Stimulated activated CD4-positive, alpha-beta T cell treated with anti-CD3 and anti-CD28 coated beads, Interleukin-2, amount 100 ng/mL, for 24 hours (primary cell): ENCODE measurements at places on chromosomes 16 and 17.

GRCh38 chr17:32484628-32485027 lies 2.2 kb upstream of the CDK5R1 start:
- DNase-seq: no peak

DNA sequence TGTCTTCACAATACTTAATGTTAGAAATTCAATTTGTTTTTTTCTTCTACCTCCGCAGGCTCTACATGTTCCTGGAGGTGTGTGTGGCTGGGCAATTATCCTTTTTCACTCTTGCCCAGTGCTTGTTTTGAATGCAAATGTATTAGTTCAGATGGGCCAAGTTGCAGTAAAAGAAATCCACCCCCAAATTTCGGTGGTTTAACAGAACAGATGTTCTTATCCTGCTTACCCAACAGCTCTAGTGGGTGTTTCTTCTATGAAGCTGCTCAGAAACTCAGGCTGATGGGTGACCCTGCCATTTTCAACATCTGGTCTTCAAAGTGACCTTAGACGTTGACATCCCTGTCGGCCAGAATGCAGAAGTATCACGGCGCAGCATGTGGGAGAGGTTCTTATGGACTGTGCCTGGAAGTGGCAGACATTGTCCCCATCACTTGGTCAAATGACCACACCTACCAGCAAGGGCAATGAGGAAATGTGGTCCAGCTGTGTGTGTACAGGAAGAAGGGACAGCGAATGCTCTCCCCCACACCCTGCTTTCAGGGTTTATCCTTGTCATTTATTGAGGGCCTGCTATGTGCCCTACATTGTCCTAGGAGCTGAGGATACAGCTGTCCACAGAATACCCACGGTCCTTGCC lies 157.3 kb downstream of the CDH13 start:
- no peak for DNase-seq

- no peak for DNase-seq
These were observed 39.7 kb upstream of the GNAO1 start for GRCh38 chr16:56151621-56152020.

DNA sequence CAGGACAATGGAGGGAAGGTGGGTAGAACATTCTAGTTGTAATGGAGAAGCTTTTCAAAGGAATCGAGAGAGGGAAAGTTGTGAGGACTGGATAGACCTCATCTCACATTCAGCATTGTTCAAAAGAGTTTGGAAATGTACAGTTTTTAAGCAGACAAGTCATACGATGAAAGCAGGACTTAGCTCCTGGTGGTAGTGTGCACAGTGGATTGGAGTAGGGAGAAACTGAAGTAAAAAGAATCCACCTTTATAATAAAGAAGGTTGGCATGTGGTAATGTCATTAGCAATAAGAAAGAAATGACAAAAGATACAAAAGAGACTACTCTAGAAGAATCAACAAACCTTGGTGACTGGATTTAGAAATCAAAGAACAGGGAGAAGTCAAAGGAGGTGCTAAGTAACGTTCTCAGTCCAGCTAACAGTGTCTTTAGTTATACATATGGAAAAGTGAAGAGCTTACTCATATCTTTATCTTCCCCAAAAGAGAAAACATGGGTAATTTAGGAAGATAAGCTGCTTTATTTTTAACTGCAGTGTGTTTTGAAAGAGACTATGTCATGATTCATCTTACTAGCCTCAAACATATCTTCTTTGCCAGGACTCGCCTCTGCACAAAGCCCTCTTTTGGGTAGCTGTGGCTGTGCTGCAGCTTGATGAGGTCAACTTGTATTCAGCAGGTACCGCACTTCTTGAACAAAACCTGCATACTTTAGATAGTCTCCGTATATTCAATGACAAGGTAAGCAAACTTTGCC lies 18.7 kb upstream of the EVI2A start:
- no peak for DNase-seq

DNA sequence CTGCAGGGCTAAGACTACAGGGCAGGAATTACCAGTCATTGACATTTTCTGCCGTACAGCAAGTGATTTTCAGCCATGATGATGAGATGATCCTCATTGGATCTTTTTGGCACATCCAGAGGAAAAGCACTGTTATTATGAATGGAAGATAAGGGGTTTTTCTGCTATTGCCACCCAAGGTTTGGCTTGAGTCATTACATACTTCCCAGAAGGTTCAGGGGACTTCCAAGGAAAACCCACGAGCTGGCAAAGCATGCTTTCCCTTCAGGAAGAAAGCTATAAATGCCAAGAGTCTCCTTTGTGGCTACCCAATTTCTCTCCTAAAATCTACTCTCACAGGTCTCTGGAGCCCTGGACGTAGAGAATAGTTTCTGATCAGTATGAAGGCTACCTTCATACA lies 6.1 kb downstream of the CHST4 start:
- DNase-seq: no peak

DNA sequence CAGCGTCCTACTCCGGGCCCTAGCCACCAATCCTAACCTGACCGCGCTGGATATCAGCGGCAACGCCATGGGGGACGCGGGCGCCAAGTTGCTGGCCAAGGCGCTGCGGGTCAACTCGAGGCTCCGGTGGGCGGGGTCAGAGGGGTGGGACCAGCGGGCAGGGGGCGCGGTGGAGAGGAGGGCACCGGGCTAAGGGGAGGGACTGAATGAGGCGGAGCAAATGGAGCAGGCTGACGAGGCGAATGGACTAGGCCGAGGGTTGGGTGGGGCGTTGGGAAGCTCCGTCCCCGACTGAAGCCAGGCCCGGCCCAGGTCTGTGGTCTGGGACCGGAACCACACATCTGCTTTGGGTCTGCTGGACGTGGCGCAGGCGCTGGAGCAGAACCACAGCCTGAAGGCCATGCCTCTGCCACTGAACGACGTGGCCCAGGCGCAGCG lies 4.6 kb downstream of the CARMIL2 start:
- no peak for DNase-seq

DNA sequence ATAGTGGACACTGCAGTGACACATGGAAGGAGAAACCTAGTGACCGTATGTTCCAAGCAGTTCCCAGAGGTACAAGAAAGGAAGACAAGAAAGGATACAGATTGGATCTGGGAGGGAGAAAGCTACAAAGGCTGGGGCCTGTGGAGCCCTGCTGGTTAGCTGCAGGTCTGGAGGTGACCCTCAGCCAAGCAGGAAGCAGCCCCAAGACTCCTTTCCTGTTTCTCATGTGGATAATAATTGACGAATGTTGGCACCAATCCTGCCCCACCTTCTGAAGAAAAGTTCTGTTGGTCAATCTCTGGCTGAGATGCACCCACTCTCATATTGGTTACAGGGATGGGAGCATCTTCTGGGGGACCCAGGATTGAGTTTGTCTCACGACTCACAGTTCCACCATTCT lies 99.8 kb downstream of the SHISA6 start:
- no peak for DNase-seq

DNA sequence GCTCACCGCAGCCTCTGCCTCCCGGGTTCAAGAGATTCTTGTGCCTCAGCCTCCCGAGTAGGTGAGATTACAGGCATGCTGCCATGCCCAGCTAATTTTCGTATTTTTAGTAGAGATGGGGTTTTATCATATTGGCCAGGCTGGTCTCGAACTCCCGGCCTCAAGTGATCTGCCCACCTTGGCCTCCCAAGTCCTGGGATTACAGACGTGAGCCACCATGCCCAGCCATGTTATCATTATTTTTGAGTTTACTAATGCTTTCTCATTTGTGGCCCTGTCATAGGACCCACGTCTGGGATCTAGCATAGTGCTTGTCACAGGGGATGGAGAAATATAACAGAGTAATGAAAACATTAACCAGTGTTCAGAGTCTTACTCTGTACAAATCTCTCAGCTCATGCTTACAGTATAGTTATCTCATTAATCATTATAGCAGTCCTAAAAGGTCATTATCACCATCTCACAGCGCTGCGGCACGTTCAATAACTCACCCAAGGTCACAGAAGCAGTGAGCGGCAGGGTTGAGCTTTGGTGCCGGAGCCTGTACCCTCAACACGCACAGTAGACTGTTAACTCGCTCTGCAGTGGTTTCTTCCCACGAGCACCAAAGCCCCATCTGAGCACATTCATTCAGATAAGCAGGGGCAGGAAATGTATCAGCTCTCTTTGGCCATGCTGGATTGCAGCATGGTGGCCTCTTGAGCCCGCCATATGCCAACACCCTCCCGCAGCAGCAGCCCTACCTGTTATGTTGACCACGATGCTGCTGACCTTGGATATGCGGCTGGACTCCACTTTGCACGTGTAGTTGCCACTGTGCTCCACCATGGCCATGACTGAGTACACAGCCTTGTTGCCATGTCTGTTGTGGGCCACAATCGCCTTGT lies 21.4 kb downstream of the PECAM1 start:
- DNase-seq: no peak

DNA sequence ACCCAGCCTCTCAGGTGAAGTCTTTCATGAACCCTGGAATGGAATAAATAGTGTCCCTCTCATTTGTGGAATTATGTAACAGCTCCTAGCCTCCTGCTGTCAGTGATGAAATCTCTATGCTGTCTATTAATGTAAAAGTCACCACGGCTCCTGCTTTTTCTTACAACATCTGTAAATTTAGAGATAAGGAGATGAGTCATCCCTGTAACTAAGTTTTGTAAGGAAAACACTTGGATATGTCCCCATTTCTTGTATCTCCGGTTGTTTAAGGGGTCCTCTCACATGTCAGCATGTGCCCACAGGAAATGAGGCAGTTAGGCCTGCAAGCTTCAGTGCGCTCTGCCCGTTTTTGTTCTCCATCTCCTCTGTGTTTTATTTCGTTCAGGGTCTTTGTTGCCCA lies 2.8 kb upstream of the NAT9 start:
- no peak for DNase-seq

GRCh38 chr16:87728026-87728425 lies 37.8 kb downstream of the KLHDC4 start:
- DNase-seq: no peak

DNA sequence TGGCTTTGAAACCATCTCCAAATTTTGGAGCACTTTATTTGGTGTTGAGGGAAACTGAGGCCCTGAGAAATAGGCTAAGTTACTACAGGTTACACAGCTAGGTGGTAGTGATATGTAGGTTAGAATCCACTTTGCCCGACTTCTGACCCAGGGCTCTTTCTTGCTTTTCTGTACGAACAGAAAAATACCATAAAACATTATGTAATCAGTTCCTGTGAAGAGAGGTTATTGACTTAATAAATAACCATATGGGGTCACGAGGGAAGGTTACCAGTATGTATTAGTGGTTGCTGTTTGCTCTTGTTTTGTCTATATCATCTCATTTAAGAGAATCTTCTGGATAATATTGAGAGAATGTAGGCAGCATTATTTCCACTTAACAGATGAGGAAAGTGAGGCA lies 172.2 kb upstream of the MAF start:
- DNase-seq: no peak

- DNase-seq: no peak
These were observed 13.4 kb downstream of the RTN4RL1 start for GRCh38 chr17:2011411-2012371.

DNA sequence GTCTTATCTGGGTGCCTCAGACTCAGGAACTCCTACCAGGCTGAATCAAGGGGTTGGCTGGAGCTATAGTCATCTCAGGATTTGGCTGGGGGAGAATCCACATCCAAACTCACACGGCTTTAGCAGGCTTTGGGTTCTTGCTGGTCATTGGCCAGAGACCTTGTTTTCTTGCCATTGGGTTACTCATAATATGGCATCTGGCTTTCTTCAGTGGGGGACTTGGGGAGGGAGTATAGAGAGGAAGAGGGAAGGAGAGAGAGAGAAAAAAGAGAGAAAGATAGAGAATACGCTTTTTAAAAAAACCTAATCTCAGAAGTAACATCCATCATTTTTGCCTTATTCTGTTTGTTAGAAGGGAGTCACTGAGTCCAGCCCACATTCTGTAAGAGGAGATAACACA lies 191.5 kb upstream of the SHISA6 start:
- DNase-seq: no peak

GRCh38 chr17:40015005-40015997 lies at the start of gene CSF3:
Gene CSF3 (plus strand): TSS chr17:40015440. CDS start chr17:40015475, 35 bp downstream.
- no peak for DNase-seq

- no peak for DNase-seq
These were observed 8.5 kb upstream of the ZFHX3 start for GRCh38 chr16:73056448-73056847.

- DNase-seq: no peak
These were observed 21.4 kb upstream of the NOL11 start for GRCh38 chr17:67696347-67696746.

GRCh38 chr17:70862295-70862694 lies 693.0 kb downstream of the KCNJ2 start:
- DNase-seq: no peak

DNA sequence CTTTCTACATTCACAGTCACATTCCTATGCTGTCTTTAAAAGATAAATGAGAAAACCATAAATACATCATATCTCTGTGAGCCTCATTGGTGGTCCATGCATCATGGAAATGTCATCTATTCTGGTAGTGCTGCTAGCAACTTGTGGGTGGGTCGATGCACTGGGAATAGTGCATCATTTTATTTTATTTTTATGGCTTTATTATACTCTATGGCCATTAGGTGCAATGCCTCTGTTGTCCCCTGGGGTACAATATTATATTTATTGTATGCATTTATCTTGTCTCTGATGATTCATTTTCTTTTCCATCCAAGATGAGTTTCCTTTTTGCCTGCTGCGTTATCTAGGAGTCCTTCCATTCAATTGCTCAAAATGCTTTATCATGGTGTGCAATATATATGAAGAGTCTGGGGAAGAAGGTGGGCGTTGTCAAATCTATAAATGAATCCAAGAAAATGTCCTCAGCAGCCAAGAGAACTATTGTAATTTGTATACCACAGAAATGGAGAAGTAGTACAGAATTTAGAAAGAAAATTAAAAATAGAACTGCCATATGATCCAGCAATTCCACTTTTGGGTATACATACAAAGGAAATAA lies 324.0 kb downstream of the KCNJ2 start:
- no peak for DNase-seq

DNA sequence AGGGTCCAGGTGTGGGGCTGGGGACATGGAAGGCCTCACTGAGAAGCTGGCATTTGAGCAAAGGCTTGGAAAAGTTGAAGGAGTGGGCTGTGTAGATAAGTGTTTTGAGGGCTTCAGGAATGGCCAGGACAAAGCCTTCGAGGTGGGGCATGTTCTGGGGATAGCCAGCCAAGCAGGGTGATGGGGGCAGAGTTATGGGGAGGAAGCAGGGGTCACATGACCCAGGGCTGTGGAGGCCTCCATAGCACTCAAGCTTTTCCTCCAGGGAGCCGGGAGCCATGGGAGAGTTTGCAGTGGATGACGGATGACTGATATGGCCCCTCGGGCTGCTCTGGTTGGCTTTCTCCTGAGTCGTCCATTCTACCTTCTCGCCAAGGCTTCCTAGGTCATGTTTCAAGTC lies 27.6 kb downstream of the PLCG2 start:
- no peak for DNase-seq

- DNase-seq: peak; percentile 87
These were observed 647 bp downstream of the UNK start for GRCh38 chr17:75785016-75785890.

DNA sequence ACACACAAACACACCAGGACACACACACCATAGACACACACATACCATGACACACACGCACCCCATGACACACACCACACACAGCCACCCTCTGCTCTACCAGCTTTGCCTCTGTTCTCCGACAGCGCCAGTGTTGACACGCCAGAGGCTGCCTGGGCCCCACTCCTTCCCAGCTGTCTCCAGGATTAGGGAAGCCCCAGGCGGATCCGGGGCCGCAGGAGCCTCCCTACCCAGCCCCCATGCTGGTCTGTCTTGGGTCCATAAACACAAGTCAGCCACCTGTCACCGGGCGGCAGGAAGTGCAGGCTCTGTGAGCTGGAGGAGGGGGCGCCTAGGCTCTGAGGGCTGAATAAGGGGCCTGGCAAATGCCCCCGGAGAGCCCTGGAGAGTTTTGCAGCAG lies 10.5 kb downstream of the TBC1D16 start:
- no peak for DNase-seq

- no peak for DNase-seq
These were observed 182.8 kb upstream of the HS3ST3A1 start for GRCh38 chr17:13784434-13785095.
